ENCODE measurements at places on chromosomes 12 and 14. TPM values are rescaled to one million over a fixed set of nuclear protein-coding genes. Genes with fewer than 3 reads are reported as not detected.

Gene KRT79
- not detected for total RNA-seq

Gene GSG1
- total RNA-seq: not detected

Gene TBX5
- not detected for total RNA-seq

Gene DCTN2
- total RNA-seq: 116 TPM

Gene TSHR
- 0.25 TPM for total RNA-seq

Gene KRT78
- total RNA-seq: not detected

Gene PRIMA1
- total RNA-seq: under 0.01 TPM

Data from temporal lobe (tissue), 4 donors.